ENCODE measurements at places on chromosomes 16 and 17.

GRCh38 chr16:14497245-14498082 lies 132.6 kb downstream of the PARN start:
- DNase-seq, result no peak

DNA sequence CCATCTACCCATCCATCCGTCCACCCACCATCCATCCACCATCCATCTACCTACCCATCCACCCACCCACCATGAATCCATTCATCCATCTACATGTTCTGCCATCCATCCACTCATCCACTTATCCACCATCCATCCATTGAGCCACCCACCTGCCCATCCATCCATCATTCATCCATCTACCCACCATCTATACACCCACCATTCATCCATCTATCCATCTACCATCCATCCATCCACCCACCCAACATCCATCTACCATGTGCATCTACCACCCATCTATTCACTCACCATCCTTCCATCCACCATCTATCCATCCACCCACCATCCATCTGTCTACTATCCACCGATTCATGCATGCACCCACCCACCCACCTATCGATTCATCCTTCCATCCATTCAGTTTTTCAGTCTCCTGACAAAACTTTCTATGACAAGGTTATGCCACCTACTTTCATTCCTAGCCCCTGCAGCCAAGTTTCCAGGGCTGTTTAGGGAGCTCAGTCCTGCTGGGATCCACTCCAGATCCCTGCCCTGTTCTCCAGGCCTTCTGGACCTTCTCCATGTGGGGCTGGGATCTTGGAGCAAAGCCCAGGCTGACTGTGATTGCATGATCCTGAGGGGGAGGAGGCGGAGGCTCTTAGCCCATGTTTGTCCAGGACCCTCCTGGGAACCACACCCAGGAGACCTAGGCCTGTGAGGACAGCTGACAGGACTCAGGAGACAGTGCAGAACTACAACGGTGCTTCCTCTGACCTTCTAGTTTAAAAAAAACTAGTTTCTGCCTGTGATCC lies 27.4 kb downstream of the BCO1 start:
- DNase-seq, result no peak

GRCh38 chr16:22353191-22353919 lies 21.1 kb downstream of the CDR2 start:
- DNase-seq, result no peak

GRCh38 chr17:17902877-17903276 lies 66.1 kb upstream of the SREBF1 start:
- no peak for DNase-seq

- DNase-seq, result no peak
Observed at GRCh38 chr16:75861311-75862097, 135.2 kb upstream of the CPHXL start.

DNA sequence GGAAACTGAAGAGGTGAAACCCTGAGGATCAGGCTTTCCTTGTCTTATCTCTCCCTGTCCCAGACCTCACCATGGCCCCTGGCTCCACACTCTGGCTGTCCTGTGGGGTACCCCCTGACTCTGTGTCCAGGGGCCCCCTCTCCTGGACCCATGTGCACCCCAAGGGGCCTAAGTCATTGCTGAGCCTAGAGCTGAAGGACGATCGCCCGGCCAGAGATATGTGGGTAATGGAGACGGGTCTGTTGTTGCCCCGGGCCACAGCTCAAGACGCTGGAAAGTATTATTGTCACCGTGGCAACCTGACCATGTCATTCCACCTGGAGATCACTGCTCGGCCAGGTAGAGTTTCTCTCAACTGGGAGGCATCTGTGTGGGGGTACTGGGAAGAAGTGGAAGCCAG lies 1.4 kb downstream of the CD19 start:
- DNase-seq, result no peak

DNA sequence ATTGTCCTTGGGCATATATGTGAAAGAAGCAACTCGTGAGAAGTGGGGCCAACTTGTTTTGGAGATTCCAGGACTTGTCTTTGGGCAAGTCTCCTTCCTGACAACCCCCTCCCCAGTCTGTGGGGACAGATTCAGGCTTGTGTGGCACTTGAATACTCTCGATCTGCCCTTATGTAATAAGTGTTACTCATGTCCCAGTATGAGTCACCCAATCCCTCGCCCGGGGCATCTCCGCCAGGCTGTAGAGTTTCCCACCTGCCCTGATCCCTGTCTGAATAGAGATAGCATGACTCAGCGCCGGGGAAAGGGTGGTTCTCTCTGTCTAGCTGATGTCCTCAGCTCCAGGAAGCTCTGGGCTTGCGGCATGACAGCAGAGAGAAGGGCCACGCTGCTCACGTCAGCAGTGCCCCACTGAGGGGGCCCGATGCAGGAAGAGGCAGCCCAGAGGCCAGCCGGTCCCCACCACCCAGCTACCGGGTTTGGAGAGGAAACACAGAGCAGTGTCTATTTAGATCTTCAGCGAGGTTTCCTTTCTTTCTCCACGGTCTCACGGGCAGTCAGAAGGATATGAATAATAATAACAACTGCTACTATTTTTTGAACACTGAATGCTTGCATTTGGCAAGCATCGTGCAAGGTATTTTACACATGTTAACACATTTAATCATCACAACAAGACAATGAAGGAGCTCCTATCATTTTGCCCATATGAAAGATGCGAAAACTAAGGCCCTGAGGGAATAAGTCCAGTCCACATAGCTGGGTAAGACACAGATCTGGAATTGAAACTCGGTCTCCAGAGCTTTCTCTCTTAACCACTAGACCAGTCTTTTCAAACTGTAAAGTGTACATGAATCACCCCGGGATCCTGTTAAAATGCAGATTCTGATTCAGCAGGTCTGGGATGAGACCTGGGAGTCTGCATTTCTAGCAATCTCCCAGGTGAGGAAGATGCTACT lies 426.7 kb upstream of the MAF start:
- no peak for DNase-seq

GRCh38 chr17:39687101-39687545 lies 734 bp downstream of the PGAP3 start:
- no peak for DNase-seq

DNA sequence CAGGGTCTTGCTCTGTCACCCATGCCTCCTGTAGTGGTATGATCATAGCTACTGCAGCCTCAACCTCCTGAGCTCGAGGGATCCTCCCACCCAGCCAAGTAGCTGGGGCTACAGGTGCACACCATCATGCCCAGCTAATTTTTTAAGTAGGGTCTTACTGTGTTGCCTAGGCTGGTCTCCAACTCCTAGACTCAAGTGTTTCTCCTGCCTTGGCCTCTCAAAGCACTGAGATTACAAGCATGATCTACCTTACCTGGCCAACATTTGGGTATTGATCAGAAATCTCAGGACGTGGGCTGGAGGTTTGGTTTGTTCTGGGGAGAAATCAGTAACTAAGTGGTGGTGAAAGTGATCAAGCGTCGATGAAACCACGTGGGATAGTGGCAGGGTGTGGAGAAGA lies 4.1 kb downstream of the CHD9 start:
- no peak for DNase-seq

GRCh38 chr17:64202683-64203344 lies 60.2 kb downstream of the TEX2 start:
- DNase-seq, result no peak

- DNase-seq, result no peak
Observed at GRCh38 chr17:70047619-70048419, 27.2 kb upstream of the KCNJ16 start.

GRCh38 chr16:75341564-75342307 lies 90.3 kb upstream of the BCAR1 start:
- DNase-seq, result no peak

GRCh38 chr17:5225668-5226457 lies 8.8 kb downstream of the SCIMP start:
- no peak for DNase-seq

DNA sequence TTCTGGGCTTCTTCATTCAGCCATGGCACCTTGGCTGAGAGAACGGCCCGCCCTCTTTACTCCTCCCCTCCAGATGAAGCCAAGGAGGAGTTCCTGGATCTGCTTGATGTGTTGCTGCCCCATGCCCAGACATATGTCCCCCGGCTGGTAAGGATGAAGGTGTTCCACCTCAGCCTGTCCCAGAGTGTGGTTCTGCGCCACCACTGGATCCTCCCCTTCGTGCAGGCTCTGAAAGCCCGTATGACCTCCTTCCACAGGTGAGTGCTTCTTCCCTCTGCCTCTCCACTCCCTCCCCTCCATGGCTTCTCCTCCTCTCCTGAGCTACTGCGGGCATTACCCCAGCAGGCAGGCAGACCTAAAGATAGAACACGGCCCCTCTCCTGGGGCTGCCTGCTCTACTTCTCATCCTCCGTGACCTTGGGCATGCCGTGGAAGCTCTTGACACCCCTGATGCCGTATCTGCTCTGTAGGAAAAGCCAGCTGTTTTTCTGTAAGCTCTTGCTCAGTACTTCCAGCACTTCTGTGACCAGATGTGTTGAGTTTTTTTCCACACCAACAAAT lies 8.7 kb downstream of the USB1 start:
- no peak for DNase-seq

DNA sequence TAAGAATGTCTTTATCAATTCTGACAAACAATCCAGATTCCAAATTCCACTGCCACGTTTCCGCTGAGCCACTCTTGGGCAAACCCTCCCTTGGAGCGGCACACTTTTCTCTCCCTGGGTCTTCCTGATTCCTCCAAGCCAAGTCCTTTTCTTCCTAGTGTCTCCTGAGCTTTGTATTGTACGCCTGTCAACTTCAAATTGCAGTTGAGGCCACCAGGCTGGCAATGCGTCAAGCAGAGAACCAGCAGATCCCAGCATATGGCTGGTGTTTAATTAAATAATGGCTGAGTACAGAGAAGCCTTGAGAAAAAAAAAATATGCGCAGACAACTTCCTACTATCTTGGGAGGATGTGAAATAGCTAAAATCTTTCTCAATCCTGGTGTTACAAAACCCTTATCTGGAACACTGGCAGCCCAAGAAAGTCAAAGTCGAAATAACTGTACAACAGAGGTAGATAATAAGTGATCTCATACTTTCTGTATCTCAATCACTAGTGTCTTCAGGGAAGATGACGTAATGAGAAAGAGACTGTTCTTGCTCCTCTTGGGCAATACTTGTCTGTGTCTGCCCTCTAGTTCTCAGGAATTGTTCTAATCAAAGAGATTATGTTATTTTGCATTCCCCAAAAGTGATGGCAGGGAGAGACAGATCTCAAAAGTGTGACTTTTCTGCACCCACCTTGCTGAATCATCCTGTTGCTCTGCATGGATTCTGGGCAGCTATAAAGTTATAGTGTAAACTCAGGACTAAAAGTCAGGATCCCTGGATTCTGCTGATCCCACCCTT lies 15.0 kb downstream of the SMIM36 start:
- DNase-seq, result no peak

DNA sequence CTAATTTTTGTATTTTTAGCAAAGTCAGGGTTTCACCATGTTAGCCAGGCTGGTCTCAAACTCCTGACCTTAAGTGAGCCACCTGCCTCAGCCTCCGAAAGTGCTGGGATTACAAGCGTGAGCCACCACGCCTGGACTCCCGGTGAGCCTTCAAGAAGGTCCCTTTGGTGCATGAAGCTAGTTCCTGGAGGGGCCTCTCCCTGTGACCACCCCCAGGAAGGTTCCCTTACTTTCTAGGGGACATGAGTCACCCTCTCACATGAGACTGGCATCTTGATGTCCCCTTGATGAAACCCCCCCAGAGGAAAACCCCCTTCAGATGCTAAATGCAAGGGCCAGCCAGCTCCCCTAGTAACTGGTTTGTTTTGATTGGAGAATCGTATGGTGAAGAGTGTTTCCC lies 12.8 kb downstream of the CARHSP1 start:
- DNase-seq, result no peak

DNA sequence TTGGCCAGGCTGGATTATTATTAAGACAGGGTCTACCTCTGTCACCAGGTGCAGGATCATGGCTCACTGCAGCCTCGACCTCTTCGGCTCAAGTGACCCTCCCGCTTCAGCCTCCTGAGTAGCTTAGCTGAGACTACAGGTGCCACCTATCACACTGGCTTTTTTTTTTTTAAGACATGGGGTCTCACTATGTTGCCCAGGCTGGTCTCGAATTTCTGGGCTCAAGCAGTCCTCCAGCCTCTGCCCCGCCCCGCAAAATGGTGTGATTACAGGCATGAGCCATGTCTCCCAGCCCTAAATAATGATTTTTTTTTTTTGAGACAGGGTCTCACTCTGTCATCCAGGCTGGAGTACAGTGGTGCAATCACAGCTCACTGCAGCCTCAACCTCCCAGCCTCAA lies 5.8 kb downstream of the OVCA2 start:
- no peak for DNase-seq

GRCh38 chr16:31696968-31697743 lies 169.5 kb downstream of the AHSP start:
- no peak for DNase-seq

- DNase-seq, result no peak
Observed at GRCh38 chr17:33756021-33756420, 462.9 kb upstream of the ASIC2 start.

DNA sequence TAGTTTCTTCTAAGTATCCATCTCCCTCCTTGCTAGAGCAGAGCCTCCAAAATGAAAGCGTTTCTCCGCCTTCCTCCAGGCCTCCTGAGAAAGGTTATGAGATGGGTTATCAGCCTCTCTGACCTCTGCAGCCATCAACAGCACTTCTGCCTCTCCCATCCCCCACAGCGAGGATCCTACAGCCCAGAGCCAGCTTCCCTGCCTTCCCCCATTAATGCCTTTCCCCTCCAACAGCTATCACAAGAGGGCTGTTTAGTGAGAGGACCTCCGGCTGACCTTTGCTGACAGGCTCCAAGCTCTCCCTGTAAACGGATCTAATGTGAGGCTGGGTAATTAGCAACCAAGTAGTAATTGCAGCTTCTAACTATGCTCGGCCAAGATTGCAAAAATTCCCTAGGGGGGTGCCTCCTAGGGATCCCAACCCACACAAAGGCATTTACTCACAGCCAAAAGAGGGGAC lies 55.8 kb downstream of the ZFHX3 start:
- DNase-seq, result no peak

DNA sequence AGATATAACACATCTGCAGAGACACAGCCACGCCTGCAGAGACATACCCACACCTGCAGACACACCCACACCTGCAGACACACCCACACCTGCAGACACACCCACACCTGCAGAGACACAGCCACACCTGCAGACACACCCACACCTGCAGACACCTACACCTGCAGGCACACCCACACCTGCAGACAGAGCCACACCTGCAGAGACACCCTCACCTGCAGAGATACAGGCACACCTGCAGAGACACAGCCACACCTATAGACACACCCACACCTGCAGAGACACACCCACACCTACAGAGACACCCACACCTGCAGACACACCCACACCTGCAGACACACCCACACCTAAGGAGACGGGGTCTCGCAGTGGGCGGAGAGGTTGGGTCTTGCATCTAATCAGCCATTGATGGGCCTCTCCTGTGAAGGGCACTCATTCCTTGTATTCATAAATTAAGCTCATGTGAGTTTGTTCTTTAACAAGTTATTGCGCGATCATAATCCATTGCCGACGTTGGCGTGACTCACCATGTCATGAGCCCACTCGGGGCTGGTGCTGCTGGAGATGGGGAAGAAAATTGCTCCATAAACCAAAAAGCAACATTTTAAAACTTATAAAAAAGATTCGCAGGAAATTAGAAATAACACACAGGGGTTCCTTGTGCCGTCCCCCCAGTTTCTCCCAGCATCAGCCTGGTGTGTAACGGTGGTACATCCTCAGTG lies 28.9 kb upstream of the CDH15 start:
- DNase-seq, result no peak
